ENCODE measurements at places on chromosomes 5 and 9.

DNA sequence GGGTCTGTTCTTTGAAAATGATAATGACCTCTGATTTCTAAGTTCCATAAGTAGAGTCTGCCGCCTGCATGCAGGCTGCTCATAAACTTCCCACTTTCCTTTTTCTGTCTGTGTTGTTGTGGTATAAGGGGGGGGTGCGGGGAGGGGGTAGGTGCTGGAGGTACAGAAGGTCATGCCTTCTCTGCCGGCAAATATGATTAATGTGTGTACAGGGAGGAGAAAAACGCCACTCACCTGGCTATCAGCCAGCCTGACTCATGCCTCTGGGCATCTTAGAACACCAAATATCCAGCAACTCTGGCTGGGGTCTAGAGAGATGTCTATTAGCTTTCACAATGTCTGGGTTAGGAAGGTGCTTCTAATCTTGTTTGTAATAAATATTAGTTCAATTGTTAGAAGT lies 128.3 kb downstream of the EFNA5 start:
- no peak for DNase-seq

- no peak for DNase-seq
These were observed 12.8 kb upstream of the SLC2A8 start for GRCh38 chr9:127384016-127384730.

GRCh38 chr5:128290152-128290858 lies 206.7 kb downstream of the SLC12A2 start:
- no peak for DNase-seq

DNA sequence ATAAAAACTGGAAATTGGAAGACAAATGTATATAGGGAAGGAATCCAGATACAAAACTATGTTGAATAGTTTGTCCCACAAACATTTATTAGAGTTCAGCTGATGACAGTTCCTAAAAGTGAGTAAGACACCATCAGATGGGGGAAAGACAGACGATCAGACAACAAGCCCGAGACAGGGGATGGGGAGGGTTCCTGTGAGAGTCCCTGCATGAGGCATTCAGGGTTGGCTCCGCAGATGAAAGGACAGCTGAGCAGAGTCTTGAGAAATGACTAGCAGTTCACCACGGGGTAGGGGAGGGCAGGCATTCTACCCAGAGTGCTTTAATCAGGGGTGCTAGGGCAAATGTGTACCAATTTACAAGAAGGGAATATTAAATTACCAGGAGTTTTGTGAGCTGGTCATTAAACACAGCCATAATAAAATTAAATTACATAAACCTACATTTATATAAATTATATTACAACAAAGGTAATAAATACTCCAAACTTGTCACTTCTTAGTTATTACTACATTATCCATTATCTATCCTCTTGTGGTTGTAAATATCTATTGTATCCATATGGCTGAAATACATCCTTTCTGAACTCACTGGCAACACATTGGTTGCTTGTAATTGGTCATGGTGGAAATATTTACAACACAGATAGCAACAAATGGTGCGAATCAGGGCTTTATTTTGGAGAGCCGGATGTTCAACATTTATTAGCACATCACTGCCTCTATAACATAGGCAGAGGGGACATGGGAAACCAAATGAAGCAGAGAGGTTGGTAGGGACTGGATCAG lies 27.8 kb downstream of the TNFSF15 start:
- DNase-seq, result peak; percentile 27

GRCh38 chr5:173964506-173964905 lies 24.5 kb upstream of the C5orf47 start:
- no peak for DNase-seq

DNA sequence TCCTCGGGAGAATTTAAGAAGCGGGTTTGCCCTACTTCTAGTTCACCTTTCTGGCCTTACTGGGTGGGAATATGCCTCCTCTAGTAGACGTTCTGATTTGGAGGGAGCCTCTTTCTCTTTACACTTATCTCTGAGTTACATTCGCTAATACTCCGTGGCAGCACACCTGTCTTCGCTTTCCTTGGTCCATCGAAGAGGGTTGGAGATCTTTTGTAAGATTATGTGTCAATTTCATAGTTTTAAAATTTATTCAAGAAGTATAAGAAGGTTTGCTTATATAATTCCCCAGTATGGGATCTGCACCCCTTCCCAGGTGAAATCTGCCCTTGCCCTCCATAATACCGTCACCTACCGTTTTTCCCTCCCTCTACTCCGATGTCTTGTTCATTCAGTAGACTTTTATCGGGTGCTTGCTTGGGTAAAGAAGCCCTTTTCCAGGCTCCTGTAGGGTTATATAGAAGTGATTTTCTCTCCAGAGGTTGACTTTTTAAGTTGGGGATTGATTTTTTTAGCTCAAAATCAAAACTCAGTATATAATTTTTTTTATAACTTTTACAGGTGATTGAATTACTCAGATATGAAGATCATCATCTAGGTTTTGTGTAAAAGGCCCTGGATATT lies 1.1 kb downstream of the GPBP1 start:
- DNase-seq, result no peak

DNA sequence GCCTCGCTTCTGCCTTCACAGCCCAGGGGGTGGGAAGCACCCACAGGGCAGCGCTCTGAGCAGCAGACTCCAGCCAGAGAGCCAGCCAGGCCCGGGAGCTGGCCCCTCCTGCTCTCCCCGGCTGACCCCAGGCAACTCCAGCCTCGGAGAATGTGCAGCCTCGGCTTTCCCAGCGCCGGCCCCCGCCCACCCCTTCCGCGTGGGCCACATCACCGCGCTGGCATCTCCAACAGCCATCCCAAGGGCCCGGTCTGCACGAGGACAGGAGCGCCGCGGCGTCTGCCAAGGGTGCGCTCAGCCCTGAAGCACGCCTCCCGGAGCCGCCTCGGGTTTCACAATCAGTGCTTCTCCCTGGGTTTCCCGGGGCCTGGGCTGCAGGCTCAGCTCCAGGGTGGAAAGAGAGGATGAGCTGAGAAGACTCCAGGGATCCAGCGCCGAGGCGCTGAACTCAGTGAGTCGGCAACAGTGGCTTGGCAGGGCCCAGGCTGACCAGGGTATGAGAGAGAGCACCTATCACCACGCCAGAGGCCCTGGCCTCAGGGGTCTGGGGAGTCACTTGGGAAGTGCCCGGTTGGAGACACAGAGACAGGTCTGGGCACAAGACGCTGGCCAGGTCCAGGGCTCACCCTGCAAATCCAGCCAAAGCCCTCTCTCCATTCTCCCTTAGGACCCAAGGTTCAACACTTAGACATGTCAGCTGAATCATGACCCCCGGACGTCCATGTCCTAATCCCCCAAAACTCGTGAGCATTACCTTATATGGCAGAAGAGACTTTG lies 79.6 kb downstream of the ADAMTS2 start:
- no peak for DNase-seq

DNA sequence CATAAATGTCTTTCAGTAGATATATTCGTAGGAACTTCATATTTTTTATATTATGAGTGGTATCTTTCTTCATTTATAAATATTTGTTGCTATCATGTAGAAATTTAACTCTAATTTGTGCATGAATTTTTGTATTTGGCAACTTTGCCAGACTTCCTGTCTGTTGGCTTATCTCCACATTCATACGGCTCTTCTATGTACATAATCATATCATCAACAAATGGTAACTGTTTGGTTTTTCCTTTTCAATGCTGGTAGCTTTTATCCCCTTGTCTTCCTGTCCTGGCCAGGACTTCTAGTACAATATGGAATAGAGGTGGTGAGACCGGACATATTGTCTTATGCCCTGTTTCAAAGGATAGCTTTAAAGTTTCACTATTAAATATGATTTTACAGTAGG lies 132.3 kb upstream of the COL5A1 start:
- no peak for DNase-seq

DNA sequence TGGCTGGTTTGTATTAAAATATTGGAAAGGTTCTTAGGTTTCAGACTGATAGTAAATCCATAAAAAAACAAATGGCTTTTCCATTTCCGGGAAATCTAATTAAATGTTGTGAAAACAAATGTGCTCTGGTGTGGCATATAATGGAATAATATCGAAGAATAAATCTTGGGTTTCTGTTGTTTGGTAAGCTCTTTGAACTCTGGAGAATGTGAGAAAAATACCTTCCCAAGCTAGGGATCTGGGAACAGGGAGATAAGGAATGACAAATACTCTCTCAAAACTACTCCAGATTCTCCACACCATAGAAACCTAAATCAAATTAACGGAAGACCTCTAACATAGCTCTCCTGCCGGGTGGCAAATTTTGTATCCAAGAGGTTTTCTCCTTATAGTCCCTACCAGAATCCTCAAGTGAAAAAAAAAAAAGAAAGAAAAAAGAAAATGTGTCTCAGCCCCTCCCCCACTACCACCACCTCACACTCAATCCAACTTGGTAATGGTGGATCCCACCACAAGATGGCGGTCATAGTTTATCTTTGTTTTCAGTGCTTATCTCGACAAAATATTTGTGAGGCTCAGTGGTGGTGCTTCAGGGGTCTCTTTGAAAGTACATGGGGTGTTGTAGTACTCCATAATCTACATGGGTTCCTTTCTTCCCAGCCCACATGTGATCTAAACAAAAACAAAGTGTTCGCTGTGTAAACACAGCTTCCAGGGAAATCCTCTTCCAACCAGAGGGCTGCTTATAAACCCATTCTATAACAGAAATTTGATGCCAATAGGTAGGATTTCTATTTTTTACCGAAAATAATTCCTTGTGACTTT lies 54.5 kb upstream of the FST start:
- no peak for DNase-seq

DNA sequence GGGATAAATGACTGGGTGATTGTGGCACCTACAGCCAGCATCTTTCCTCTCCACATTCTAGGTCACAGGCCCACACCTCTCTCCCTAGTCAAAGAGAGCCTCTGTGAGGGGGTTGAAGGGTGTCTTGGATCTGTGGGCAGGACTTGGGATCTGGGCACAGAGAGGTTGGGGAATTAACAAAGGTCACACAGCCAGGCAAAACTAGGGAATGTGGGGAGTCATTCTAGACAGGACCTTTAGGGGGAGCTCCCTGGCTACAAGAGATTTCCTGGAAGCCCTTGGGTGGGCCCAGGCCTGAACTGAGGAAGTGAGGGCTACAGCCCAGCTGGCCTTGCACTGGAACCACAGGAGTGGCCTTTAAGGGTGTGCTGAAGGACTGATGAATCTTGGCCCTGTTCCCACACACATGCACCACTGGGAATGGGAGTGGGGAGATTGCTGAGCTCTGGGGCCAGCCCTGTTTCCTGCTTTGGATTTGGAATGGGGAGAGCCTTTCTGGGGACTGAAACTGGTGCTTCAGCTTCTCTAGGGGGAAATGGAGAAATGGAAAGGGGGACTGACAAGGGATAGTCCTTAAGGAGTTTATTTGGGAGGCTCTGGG lies 12.4 kb upstream of the CXXC5 start:
- DNase-seq, result no peak

DNA sequence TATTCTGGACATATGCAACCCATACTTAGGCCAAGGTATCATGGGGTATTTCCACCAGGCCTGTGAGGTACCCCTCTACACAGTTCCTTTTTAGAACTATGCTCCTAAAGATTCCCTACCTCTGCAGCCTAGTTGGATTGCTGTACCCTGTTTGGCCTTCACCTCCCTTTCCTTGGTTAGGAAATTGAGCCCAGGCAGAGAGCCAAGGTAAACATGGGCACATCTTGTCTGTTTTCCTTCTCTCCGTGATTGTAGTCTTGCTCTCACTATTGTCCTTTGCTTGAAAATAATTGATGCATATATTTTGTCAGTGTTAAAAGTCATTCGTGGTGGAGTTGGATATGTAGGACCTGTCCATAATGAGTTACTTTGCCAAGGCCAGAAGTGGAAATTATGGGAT lies 26.7 kb downstream of the BDP1 start:
- no peak for DNase-seq

GRCh38 chr9:85536514-85536913 lies 205.2 kb downstream of the AGTPBP1 start:
- DNase-seq, result no peak

DNA sequence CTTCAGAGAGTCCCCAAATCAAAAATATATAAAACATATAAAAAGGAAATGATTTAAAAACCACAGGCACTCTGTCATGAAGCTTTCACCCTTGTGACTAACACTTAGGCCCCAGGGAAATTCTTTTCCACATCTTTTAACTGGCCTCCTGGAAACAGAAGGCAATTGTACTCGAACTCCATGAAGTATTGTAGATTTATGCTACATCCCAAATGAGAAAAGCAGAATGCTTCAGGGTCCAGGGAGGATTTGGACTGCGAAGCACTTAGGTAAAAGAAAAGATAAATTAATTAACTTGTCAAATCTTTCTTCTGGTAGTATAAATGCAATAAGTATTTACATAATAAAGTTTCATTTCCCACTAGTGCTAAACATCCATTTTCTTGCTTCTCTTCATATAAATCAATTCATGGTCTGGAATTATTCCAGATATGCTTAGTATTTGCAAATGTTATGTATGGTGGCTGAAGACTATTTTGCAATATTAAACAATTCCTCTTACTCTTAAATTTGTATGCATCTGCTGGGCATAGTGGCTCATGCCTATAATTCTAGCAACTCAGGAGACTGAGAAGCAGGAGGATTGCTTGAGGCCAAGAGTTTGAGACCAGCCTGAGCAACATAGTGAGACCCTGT lies 64.9 kb upstream of the ELL2 start:
- no peak for DNase-seq

- DNase-seq, result no peak
These were observed 29.1 kb downstream of the TSPAN17 start for GRCh38 chr5:176676361-176676824.

GRCh38 chr9:136790640-136791515 lies at the start of gene TMEM141:
Gene TMEM141 (plus strand): TSS chr9:136791344. CDS start chr9:136791371, 27 bp downstream.
- DNase-seq, result peak; percentile 100

DNA sequence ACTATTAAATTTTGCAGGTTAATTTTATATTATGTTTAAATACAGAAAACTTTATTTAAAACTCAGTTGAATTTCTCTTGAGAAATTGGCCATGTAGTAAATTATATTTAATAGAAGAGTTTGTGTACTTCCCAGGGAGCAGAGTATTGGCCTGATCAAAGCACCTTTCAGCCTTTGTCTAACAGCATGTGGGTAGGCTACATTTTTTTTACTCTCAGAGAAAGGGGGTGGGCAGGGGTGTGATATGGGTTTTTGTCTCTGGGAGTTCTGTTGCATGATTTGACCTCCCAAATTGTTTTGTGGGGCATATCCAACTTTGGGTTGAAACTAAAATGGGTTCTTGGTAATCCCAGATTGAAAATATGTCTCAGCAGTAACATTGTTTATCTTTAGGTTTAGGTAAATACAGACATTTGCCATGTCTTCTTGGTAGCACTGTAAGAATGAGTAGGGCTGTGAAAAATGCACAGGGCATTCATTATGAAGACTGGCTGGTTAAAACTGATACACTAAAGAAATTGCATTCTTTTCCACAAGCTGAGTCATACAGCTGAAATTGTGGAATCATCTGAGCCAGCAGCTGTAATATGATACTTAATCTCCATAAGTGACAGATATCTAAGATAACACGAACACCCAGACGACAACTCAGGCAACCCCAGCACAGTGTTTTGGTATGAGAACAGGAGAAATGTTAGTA lies 75.4 kb upstream of the CDKN2B start:
- DNase-seq, result no peak

GRCh38 chr9:95124582-95125367 lies 192.7 kb downstream of the FANCC start:
- no peak for DNase-seq

- no peak for DNase-seq
These were observed 172.1 kb downstream of the SNX18 start for GRCh38 chr5:54689411-54690251.

Data from activated naive CD4-positive, alpha-beta T cell (primary cell).